Activated T-helper 1 cell treated with anti-CD3 and anti-CD28 coated beads, Interleukin-2, amount 50 U/mL, for 16 hours (primary cell): ENCODE measurements at places on chromosomes 5 and 9.

GRCh38 chr5:129125819-129126218, 31.3 kb downstream of the ISOC1 start:
- DNase-seq = no peak

GRCh38 chr5:163163858-163164257, 273.5 kb upstream of the CCNG1 start:
- DNase-seq = no peak

DNA sequence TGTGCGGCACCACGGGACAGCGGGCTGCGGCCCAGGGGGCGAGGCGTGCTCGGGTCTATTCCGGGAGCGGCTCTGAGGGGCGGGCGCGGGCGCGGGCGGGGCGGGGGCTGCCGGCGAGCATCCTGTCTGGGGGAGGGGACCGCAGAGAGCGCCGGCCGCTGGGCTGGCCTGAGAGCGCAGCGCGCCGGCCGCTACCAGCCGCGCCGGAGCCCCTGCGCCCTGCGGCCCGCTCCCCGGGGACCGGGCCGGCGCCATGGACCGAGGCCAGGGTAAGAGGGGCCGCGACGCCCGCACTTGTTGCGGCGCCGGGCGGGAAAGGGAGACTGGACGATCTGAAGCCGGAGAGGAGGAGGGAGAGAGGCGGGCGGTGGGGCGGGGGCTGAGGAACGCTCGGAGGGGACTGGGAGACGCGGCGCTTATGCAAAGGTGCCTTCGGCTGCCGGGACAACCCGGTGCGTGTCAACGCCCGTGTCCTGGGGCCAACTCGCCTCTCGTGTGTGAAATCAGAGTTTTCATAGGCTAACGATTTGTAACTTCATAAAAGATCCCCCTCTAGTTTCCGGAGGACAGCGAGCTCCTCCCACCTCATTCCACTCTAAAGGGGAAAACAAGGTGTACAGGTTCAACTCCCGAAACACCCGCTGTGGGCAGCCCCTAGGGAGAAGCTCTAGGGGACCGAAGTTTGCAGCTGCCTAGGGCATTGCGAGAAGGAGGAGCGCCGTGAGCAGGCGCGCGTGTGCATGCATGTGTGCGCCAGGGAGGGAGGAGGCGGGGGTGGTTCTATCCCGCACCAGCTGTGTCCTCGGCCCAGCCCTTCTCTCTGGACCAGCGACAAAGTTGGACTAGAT, at the start of gene AFAP1L1:
Gene AFAP1L1, plus strand, starts transcription at position 144 of the 848 bp plus-strand sequence. Its CDS starts 110 bp downstream, at position 254.
- DNase-seq = no peak

- DNase-seq = no peak
Measured at GRCh38 chr9:98793031-98793430, 3.3 kb downstream of the ANKS6 start.

- no peak for DNase-seq
Measured at GRCh38 chr9:1707291-1707690, 307.9 kb upstream of the SMARCA2 start.

DNA sequence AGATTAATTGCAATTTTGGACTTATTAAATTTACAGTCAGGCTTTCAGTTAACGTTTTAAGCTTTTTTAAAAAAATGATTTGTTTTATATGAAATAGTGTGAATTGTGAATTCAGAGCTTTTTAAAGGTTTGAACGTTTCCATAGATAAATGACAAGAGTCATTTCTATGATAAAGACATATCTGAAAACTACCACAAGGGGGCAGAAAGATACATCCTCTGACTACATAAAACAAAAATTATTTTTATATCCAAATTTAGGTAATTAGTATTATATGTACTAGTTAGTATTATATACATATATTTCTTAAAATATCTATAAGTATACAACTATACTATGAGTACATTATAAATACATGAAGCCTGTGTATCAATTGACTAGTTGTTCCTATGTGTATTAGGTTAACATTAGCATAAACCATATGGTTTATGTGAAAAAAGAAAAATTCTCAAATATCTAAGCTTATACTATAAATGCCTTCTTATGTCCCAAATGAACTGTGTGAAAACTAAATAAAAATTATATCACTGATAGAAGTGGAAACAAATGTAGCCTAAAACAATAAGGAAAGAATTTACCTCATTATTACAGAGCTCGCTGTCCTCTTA, 155.2 kb downstream of the MEF2C start:
- DNase-seq = no peak

DNA sequence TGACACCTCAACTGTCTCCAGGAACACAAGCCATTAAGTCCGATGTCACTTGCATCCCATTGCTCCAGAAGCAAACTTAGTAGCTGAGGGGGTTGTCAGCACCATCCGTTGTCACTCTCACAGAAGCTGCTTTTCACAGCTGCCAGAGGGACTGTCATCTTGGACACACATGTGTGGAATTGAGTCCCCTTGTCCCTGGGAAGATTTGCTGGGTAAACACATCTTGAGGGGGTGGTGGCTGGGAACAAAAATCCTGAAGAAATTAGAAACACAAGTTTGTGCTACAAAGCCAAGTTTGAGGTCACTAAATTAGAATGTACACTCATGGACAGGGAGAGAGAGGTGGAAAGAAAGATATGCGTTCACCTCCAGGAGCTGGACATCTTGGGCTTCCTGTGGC, 55.2 kb upstream of the ADRA1B start:
- no peak for DNase-seq

GRCh38 chr5:124825250-124825982, 79.0 kb upstream of the ZNF608 start:
- DNase-seq = no peak

- no peak for DNase-seq
Measured at GRCh38 chr5:98504505-98504904, 269.0 kb upstream of the RGMB start.
